ENCODE measurements at places on chromosomes 2 and 18. TPM values are rescaled to one million over a fixed set of nuclear protein-coding genes. Genes with fewer than 3 reads are reported as not detected.
A peak's percentile ranks its signal among the peaks of the same experiment; 100 is the strongest.

GRCh38 chr2:105369777-105370690 is 28.8 kb downstream of the FHL2 start:
- H3K36me3 ChIP-seq: no peaks in the 10 kb centered on the region
- peaks cover 16% of the 10 kb centered on the region for H3K4me1 ChIP-seq
- no peak overlapping the region for H3K27ac ChIP-seq
- peak; percentile 80 for DNase-seq
- no peaks in the 10 kb centered on the region for H3K27me3 ChIP-seq

DNA sequence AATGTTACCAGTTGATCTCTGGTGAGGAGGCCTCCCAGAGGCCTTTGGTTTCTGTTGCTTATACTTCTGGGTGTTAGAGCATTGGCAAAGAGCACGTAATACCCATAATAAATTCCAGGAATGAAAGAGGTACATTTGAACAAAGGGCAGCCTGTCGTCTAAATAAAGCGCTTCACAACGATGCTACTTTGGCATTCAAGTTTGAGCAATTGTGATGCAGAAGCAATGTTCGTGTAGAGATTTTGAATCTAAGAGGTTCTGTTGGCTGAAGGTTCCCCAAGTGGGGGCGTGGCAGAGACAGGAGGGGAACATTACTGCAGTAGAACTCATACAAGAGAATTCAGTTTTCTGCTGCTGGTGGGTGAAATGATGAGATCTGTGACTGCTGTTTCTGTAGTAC is 27.8 kb downstream of the ZNF532 start:
- H3K4me1 ChIP-seq: peaks cover 3% of the 10 kb centered on the region
- H3K36me3 ChIP-seq: no peaks in the 10 kb centered on the region
- H3K27ac ChIP-seq: no peak overlapping the region
- no peaks in the 10 kb centered on the region for H3K27me3 ChIP-seq

DNA sequence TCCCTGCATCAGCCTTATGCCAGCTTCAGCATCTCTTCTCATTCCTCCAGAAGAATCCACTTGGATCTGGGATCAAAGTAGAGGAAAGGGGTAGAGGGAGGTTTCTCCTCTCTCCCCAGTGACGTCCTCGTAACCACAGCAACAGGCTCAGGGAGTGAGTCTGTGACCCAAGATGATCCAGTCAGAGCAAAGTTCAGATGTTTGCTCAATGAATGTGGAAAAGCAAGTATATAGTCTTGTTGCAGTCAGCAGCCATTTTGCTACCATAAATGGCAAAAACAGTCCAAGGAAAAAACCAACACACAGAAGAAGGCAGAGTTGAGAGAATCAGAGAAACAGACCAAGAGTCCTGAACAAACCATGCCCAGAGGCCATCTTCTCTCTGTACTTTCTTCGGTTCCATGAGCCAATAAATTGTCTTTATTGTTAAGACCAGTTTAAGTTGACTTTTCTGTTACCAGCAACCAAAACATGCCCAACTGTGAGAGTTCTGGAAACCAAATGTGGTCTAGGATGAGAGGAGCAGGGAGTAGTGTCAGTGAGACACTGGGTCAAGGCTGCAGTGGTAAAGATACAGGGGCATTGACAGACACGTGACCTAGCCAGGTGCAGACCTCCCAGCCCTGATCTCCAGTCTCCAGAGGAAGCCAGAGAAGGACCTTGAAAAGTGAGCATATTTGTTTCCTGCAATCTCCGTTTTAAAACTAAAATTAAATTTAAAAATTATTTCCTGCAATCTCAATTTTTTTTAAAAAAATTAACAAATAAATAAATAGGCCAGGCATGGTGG is 3.2 kb upstream of the CXCR1 start:
- peaks cover 26% of the 10 kb centered on the region for H3K4me1 ChIP-seq
- H3K36me3 ChIP-seq: no peaks in the 10 kb centered on the region
- H3K27me3 ChIP-seq: no peaks in the 10 kb centered on the region

DNA sequence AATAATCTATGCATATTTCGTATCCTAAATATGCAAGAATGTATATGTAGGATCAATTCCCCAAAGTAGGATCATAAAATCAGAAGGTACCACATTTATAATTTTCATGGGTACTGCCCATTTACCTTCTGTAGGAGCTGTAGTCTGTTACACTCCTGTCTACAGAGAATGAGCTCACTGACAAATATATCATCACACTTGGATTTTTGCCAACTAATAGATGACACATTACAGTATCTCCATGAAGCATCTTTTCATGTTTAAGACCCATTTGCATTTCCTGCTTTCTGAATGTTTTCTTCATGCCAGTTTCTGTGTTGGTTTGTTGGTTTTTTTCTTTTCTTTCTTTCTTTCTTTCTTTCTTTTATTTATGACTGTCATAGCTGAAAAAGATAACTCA is 70.9 kb upstream of the EML6 start:
- peaks cover 97% of the 10 kb centered on the region for H3K36me3 ChIP-seq
- H3K4me1 ChIP-seq: no peaks in the 10 kb centered on the region
- DNase-seq: no peak
- no peak overlapping the region for H3K27ac ChIP-seq
- H3K4me3 ChIP-seq: no peak overlapping the region

DNA sequence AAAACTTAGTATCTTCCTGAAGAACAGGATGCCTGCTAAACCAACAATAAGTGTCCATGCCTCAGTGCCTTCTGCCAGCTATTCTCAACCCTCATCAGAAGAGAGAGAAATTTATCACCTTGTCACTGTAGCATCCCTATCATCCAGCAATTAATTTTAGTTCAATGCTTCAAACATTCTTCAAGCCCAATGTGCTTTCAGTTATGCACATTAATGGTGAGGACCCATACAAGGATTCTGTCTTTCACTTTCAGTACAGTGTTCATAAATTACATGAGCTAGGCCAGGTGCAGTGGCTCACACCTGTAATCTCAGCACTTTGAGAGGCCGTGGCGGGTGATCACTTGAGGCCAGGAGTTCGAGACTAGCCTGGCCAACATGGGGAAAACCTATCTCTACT is 47.0 kb upstream of the MSH6 start:
- no peak overlapping the region for H3K4me3 ChIP-seq
- no peaks in the 10 kb centered on the region for H3K4me1 ChIP-seq
- no peak for DNase-seq
- H3K27ac ChIP-seq: no peak overlapping the region
- H3K36me3 ChIP-seq: no peaks in the 10 kb centered on the region
- no peaks in the 10 kb centered on the region for H3K27me3 ChIP-seq

DNA sequence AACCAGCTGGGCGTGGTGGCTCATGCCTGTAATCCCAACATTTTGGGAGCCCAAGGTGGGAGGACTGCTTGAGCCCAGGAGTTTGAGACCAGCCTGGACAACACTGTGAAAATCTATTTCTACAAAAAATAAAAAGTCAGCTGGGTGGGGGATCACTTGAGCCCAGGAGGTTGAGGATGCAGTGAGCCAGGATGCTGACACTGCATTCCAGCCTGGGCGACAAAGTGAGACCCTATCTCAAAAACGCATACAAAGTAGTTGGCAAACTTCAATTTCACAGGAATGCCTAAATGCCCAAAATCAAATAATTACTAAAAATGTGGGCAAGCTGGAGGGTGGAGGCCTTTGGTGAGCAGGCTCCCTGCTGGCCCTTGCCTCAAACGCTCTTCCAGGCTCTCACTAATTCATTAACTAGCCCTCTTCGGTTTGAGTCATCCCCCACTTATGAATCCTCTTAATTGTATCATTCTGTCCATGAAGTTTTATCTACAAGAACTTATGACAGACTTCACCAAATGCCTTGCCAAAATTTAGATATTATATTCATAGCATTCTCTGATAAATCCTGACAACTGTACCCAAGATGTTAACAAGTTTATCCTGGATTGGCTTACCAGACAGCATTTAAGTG is 68.7 kb upstream of the ZFP36L2 start:
- no peak overlapping the region for H3K27ac ChIP-seq
- H3K4me3 ChIP-seq: no peak overlapping the region
- no peaks in the 10 kb centered on the region for H3K27me3 ChIP-seq
- DNase-seq: no peak
- H3K4me1 ChIP-seq: no peaks in the 10 kb centered on the region
- no peaks in the 10 kb centered on the region for H3K36me3 ChIP-seq

- no peaks in the 10 kb centered on the region for H3K36me3 ChIP-seq
- no peaks in the 10 kb centered on the region for H3K27me3 ChIP-seq
- no peaks in the 10 kb centered on the region for H3K4me1 ChIP-seq
- DNase-seq: no peak
These were observed 27.2 kb upstream of the STAT4 start for GRCh38 chr2:191177751-191178736.

DNA sequence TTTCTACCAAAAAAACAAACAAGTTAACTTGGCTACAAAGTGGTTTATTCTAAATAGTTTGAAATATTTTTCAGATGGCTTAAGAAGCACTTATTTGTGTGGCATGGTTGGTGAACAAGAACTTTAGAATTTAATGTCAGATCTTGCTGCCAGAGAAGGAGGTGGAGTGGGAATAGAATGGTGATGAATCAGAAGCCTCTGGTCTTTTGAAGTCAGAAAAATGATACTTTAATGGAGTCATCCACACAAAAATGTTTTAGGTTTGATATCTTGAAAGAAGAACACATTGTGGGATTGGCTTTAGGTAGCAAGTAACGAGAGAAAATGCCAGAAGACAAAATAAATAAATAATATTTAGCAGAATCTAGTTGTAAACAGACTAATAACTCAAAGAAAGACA is 243.1 kb upstream of the FANCL start:
- no peaks in the 10 kb centered on the region for H3K4me1 ChIP-seq
- H3K27ac ChIP-seq: no peak overlapping the region
- no peaks in the 10 kb centered on the region for H3K36me3 ChIP-seq
- no peak for DNase-seq

ZC3H6 gene
- 42.1 TPM for total RNA-seq

LINC00305 gene
- not detected for total RNA-seq

PDE1A gene
- not detected for total RNA-seq

LYPD1 gene
- not detected for total RNA-seq

Data from naive thymus-derived CD4-positive, alpha-beta T cell (primary cell).